ENCODE measurements at places on chromosomes 2 and 18.

GRCh38 chr2:53987336-53987921 is 16.6 kb upstream of the PSME4 start:
- DNase-seq: no peak

DNA sequence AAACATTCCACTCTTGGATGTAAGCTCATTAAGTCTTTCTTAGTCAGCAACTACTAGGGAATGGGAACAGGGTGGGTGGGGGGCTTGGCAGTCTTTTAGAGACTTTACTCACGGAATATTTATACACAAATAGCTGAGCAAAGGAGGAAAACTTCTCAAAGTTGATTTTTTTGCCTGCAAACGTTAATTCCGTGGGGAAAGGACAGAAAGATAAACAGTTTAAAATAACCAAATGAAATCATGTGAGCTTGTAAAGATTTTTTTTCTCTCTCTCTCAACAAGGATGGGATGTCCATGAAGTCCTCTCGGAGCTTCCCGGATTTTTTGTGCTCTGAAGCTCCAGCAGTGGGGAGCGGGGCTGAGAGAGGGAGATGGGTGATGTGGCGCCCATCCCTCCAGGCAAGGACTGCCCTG is 32.2 kb upstream of the MAT2A start:
- DNase-seq: no peak

DNA sequence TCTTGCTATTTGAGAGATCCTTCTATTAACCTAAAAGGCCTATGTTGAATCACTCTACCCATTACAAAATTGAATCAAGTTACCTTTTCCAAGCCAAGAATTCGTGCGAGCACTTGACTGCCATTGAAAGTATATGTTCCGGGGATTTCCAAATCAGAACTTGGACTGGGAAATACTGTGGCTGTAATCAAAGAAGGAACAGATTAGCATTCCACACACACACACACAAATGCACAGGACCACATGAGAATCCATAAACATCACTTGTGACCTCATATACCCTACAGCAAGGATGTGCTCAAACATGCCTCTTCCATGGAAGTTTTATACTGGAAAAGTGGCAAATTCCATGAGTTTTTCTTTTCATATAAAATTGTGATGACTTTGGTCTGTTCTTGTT is 86.0 kb downstream of the ABCA12 start:
- no peak for DNase-seq

- DNase-seq: no peak
Measured at GRCh38 chr2:80482276-80482675, 177.7 kb upstream of the LRRTM1 start.

DNA sequence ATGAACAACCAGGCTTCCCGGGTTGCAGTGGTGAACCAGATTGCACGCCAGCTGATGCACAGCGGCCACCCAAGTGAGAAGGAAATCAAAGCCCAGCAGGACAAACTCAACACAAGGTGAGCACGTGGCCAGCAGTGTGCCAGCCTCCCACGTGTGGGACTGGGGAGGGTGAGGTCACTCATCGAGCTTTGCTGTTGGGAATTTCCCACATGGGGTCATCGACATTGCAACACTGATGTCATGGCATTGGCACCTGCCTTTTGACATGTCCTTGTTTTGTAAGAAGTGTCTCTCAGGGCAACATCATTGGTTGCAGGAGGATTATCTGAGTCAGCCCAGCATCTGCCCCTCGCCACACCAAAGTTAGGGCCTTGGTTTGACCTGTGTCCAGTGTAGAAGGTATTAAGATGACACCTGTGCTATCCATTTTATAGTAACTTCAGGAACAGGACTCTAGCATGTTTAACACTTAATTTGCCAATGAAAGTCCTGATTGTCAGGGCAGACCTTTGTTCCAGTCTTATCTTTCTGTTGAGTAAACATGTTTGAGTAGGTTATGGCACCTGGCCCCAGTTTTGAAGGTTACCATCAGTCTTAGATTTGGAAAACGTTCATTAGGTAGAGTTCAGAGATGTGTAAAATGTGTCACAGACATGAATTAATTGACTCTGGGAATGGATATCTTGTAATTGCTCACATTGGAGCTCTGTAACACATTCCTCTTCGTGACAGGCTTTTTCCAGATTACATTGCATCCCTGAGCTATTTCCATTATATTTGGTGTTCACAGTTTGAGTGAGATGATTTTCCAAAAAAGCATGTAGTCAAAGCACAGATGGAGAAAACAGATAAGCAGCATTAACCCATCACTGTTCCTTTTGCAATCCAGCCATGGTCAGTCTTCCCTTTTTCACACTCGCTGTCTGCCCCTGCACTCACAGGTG is 93.3 kb upstream of the EML6 start:
- DNase-seq: no peak

DNA sequence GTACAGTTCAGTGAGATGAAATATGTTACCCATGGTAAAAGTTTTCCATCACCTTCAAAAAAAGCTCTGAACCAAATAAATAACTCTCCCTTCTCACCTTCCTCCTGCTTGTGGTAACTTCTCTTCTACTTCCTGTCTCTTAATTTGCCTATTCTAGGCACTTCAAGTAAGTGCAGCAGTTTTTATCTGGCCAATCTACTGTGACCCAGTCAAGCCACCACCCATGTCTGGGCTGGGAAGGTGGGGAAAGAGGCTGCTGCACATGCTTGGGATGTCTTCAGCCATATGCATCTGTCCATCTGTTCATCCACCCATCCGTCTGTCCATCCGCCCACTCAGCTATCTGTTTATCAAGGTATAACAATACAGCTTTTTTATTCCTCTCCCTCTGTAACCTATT is 31.6 kb downstream of the ZNF532 start:
- no peak for DNase-seq

- no peak for DNase-seq
Measured at GRCh38 chr2:139867601-139868226, 1087.5 kb upstream of the NXPH2 start.

DNA sequence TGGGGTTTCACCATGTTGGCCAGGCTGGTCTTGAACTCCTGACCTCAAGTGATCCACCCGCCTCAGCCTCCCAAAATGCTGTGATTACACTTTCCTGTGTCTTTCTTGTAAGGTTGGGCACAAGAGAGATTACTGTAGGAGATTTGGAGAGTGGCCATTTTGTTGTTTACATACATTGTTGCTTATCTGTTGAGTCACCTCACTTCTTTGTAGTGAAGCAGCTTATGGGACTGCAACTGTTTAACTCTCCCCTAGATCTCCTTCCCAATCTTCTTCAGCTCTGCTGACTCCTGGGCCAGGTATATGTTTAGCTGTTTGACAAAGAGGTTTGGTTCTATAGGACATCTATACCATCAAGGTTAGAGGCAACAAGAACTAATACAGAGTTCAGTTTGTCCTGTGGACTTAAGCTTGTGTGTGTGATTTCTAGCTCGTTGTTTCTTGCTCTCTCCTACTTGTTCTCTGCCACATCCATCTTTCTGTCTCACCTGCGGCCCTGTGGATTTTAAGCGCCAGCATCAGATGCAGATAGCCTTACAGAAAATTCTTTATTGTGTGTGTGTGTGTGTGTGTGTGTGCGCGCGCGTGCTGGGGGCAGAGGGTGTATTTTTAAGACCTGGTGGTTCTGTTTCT is 95.4 kb downstream of the HAUS1 start:
- no peak for DNase-seq

GRCh38 chr18:23926571-23926970 is 88.0 kb upstream of the TTC39C start:
- no peak for DNase-seq

- DNase-seq: no peak
Measured at GRCh38 chr2:43511199-43511598, 84.6 kb downstream of the THADA start.

- DNase-seq: no peak
Measured at GRCh38 chr2:127562936-127563335, 27.5 kb downstream of the MYO7B start.

DNA sequence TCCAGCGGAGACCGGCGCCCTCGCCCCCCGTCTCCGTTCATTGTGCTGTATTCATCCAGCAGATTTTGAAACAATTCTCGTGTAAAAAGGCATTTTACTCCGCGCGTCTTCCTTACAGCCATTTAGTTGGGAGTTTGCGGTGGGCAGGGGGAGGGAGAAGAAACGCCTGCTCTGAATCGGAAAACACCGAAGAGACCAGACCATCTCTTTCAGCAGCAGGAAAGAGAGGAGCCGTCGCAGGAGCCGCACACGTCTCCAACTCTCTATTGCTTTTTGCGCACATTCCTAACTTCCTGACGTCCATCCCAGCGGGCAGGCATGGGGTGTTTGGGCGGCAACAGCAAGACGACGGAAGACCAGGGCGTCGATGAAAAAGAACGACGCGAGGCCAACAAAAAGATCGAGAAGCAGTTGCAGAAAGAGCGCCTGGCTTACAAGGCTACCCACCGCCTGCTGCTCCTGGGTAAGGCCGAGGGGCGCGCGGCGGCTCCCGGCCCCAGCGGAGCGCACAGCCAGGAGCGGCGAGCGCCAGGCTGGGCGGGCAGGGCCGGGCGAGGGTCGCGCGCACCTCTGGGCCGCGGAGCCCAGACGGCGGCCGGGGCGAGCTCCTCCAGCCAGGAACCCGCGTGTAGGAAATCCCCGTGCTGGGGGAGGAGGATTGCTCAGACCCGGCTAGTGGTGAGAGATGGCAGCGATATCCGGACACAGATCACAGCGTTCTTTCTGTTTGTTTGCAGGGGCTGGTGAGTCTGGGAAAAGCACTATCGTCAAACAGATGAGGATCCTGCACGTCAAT is 63.2 kb downstream of the GNAL start:
- no peak for DNase-seq

- no peak for DNase-seq
Measured at GRCh38 chr2:164913640-164914350, 41.5 kb downstream of the SLC38A11 start.

- DNase-seq: no peak
Measured at GRCh38 chr2:38075507-38076151, at the start of gene CYP1B1. CYP1B1 (minus strand) TSS chr2:38076151; CDS start chr2:38075388, 763 bp downstream.

DNA sequence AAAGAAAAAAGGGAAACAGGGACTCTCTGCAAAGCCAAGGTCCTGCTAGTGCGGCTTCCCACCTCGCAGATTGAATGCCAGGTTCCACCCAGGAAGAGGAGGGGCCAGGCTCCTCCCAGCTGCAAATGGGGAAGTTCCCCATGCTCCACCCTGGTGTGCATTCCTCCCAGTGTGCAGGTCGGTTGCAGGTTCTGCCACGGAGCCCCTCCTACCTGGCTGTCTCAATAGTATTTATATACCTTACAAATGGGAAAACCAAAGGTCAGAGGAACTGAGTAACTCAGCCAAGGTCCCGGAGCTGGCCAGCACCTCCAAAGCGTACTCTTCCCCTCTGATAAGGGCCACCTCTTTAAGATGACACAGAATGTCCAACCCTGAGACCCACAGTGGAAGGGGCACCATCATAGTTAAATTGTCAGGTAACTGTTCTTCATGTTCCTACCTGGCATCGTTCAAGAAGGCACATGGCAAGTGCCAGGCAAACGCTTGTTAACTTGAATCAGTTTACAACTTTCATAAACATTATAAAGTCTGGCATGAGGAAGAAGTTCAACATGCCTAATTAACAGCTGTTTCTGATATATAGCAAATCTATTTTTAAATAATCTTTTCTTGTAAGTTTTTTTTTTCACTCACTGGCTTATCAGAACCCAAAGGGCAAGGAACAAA is 35.5 kb downstream of the POU3F3 start:
- no peak for DNase-seq

- no peak for DNase-seq
Measured at GRCh38 chr2:240259201-240259923, 118.9 kb upstream of the OTOS start.

GRCh38 chr2:224310943-224311625 is 90.8 kb downstream of the FAM124B start:
- no peak for DNase-seq

DNA sequence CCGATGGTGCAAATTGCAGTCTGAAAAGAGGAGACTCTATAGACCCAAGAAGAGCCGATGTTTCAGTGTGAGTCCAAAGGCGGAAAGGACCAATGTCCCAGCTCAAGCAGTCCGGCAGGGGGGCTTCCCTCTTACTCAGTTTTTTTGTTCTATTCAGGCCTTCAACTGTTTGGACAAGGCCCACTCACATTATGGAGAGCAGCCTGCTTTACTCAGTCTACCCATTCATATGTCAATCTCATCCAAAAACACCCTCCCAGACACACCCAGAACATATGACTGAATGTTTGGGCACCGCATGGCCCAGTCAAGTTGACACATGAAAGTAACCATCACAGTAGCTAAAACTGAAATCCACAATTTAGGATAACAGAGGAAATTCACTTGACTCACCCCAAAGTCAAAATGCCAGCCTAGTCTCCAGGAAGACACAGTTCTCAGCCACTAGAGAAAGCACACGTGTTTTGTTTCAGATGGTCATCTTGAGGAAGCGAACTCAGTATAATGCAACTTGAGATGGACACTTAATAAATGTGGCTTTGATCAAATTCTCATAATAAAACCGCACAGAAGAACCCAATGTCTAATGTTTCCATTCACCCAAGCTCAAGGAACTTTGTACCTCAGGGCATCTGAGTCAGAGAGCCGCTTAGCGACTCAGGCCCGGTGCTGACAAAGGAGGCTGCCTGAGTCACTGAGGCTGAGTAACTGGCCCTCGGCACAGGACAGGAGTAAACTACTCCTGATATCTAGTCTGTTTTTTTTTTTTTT is 2.4 kb downstream of the FHL2 start:
- DNase-seq: no peak

DNA sequence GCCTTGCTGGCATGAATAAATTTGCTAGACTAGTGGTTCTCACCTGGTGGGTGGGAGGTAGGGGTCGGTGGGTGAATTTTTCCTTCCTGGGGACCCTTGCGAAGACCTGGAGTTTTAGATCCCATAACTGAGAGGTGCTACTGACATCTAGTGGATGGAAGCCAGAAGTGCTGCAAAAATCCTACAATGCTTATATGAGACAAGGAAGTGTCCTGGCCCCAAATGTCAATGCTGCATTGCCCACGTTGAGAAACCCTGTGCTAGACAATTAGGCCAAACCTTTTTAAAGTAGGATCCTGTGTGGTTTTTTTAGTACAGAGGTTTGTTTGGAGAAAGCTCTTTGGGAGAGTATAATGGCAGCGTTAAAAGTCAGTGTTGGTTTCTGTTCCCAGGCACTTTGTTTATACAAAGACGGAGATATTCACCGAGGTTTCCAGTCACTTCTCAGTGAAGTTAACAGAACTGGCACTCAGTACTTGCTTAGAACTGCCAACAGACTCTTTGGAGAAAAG is 9.6 kb downstream of the SERPINB8 start:
- DNase-seq: no peak

DNA sequence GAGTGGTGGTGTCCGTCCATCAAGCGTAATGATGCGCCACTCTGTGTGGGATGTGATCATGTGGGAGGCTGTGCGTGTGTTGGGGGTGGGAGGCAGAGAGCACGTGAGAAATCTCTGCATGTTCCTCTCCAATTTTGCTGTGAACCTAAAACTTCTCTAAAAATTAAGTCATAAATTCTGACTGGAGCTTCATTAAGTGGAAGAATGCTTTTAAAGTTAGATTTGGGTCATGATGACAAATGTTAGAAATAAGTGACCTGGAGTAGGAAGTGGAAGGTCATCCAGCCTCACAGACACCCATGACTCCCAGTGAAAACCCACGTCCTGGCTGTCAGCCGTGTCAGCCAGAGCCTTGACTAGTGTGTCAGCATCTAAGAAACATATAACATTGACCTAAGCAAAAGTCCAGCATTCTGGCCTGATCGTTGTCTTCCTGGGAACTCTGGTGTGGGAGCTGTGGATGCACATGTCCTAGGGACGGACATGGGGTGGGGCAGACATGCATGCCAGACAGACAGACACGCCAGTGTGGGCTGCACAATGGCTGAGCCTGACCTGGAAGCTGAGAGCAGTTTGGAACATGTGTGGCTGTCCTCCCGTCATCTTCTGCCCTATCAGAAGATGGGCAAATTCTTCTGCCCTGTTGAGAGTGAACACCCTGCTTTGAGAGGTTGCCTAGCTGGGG is 245.6 kb downstream of the FAM210A start:
- no peak for DNase-seq

- no peak for DNase-seq
Measured at GRCh38 chr18:69102959-69103358, 297.7 kb upstream of the DOK6 start.

Data from activated CD4-positive, alpha-beta T cell treated with anti-CD3 and anti-CD28 coated beads for 1 hour (primary cell).